ENCODE measurements at places on chromosomes 5 and 9. TPM values are rescaled to one million over a fixed set of nuclear protein-coding genes. Genes with fewer than 3 reads are reported as not detected.

The FOXD4L5 gene
- total RNA-seq = 0.21 TPM

DNA sequence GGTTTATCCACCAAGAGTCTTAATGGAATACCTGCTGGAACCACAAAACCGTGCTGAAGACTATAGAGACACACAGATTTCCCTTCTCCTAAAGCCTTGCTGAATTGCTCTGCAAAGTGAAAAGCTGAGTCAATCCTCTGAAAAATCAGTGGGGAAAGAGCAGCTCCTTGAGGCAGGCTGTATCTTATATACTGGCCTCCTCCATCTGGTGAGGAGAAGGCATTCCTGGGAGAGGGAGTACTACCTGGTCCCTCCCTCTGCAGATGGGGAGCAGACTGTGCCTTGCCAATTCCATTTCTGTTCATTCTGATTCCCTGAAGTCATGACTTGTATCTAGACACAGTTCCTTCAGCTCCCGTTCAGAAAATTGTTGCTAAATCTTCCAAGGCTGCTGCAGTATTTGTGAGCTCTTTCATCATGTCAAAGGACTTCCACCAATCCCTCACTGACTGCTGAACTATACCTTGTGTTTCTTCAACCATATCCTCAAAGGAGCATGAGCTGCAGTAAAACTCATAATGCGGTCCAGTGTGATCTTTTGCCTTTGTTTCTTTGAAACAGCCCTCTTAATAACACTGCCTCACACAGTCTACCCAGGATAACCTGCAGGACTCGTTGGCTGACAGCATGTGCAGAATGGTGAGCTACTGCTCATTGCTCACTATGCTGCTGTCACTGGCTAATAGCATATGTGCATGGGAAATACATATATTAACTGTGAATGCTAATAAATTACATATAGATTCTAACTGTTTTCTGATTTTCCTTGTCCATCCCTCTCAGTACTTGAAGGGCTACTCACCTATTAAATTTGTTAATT is 84.5 kb downstream of the FOXD1 start:
- H3K4me1 ChIP-seq = no peaks in the 10 kb centered on the region
- no peak for DNase-seq
- no peak overlapping the region for H3K27ac ChIP-seq
- H3K27me3 ChIP-seq = peaks cover 31% of the 10 kb centered on the region
- H3K36me3 ChIP-seq = no peaks in the 10 kb centered on the region

GRCh38 chr5:107289030-107289714 is 381.6 kb downstream of the EFNA5 start:
- no peak for DNase-seq
- H3K36me3 ChIP-seq = no peaks in the 10 kb centered on the region
- peaks cover 10% of the 10 kb centered on the region for H3K4me1 ChIP-seq
- H3K4me3 ChIP-seq = no peak overlapping the region

GRCh38 chr9:123771690-123772089 is 158.2 kb downstream of the DENND1A start:
- H3K27ac ChIP-seq = no peak overlapping the region
- H3K27me3 ChIP-seq = no peaks in the 10 kb centered on the region
- DNase-seq = no peak
- no peaks in the 10 kb centered on the region for H3K36me3 ChIP-seq

The PKD2L2 gene
- total RNA-seq = not detected

All from activated CD4-positive, alpha-beta T cell treated with anti-CD3 and anti-CD28 coated beads, Interleukin-2, amount 10 ng/mL, durations not matched to agents 7 days and 5 days (primary cell).